ENCODE measurements at places on chromosomes 12 and 14. TPM values are rescaled to one million over a fixed set of nuclear protein-coding genes. Genes with fewer than 3 reads are reported as not detected.

The CLEC6A gene
- not detected for total RNA-seq

The BATF gene
- not detected for total RNA-seq

The WNT1 gene
- total RNA-seq = not detected

The KRT79 gene
- not detected for total RNA-seq

The PRORP gene
- 30.9 TPM for total RNA-seq
